ENCODE measurements at places on chromosomes 12 and 14. TPM values are rescaled to one million over a fixed set of nuclear protein-coding genes. Genes with fewer than 3 reads are reported as not detected.

Gene SSTR1
- not detected for total RNA-seq

Gene AMDHD1
- 2.6 TPM for total RNA-seq

Gene SDR9C7
- total RNA-seq = not detected

Gene SYCP3
- not detected for total RNA-seq

Gene ARMH4
- 0.30 TPM for total RNA-seq

Gene EFS
- total RNA-seq = not detected

Gene TSPAN19
- 0.18 TPM for total RNA-seq

Gene C12orf57
- 277 TPM for total RNA-seq

Gene KCNMB4
- total RNA-seq = 0.13 TPM

Gene CHGA
- 1.3 TPM for total RNA-seq

Gene MUCL1
- not detected for total RNA-seq

Gene PLEKHG7
- total RNA-seq = 0.10 TPM

Gene SLC6A15
- 1.9 TPM for total RNA-seq

Gene CIROP
- not detected for total RNA-seq

Gene NGB
- not detected for total RNA-seq

Gene TPH2
- not detected for total RNA-seq

Gene KLRC4
- not detected for total RNA-seq

Gene FLVCR2
- total RNA-seq = 3.6 TPM

Gene LRRIQ1
- 0.41 TPM for total RNA-seq

Gene ERP27
- not detected for total RNA-seq

Gene IL31
- total RNA-seq = not detected

Gene MANSC4
- not detected for total RNA-seq

Gene GPHB5
- not detected for total RNA-seq

Gene RD3L
- total RNA-seq = not detected

Gene SINHCAF
- 49.2 TPM for total RNA-seq

Gene RNASE8
- total RNA-seq = not detected

Gene POTEM
- total RNA-seq = not detected

Gene PDE3A
- 3.9 TPM for total RNA-seq

Gene PMCH
- total RNA-seq = not detected

Gene CAPRIN2
- 16.1 TPM for total RNA-seq

Gene RHEBL1
- total RNA-seq = 4.9 TPM

Gene ASB2
- total RNA-seq = 2.2 TPM

Gene SLC4A8
- 1.0 TPM for total RNA-seq

Gene LRRC43
- total RNA-seq = 0.27 TPM

Gene RBP5
- total RNA-seq = not detected

Gene RNASE1
- not detected for total RNA-seq

Gene LALBA
- not detected for total RNA-seq

Gene ABCB9
- 9.3 TPM for total RNA-seq

Gene GARIN6
- not detected for total RNA-seq

Gene HCAR2
- 0.11 TPM for total RNA-seq

Gene SPIC
- total RNA-seq = not detected

Gene KRT85
- total RNA-seq = not detected

Gene OASL
- 7.3 TPM for total RNA-seq

Gene TRHDE
- total RNA-seq = 0.09 TPM

Gene FOXM1
- 97.8 TPM for total RNA-seq

Gene AQP5
- not detected for total RNA-seq
